ENCODE measurements at places on chromosomes 13 and 19. TPM values are rescaled to one million over a fixed set of nuclear protein-coding genes. Genes with fewer than 3 reads are reported as not detected.

Gene FUT3
- not detected for total RNA-seq

Gene IFI30
- 0.76 TPM for total RNA-seq

Gene DIRAS1
- total RNA-seq: 47.1 TPM

DNA sequence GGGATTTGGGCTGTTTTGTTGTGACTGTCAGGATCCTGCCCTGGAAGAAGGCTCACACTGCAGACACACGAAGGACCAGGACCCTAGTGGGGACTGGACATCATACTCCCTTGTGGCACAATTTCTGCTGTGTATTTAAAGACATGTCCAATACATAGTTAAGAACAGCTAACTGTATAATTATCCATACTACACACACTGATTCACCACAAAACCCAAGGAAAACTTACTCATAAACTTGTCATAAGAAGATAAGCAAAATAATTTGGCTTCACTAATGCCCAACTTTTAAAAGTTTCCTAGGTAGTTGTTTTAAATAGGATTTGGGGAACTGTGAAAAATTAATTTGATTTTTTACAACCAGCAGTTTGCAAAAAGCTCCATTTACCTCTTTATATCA is 46.1 kb downstream of the LATS2 start:
- peaks cover 3% of the 10 kb centered on the region for H3K27me3 ChIP-seq
- no peak overlapping the region for H3K4me3 ChIP-seq
- no peaks in the 10 kb centered on the region for H3K36me3 ChIP-seq
- H3K27ac ChIP-seq: no peak overlapping the region
- H3K4me1 ChIP-seq: peaks cover 5% of the 10 kb centered on the region

DNA sequence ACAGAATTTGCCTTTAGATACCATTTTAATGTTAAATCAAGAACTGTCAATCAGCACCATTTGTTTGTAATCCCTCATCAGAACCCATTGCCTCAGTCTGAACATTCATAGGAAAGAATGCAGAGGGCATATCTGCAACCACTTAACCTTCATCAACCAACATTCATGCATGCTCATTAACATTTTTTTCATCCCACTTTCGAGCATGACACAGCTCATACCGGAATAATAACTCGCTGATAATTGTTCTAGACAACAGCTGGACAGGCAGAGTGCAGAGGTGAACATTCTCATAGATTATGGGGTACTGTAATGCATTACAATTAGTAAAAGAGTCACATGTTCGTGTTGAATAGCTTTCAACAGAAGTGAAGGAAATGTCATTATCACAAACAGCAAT is 216.8 kb downstream of the DIAPH3 start:
- no peak overlapping the region for H3K27ac ChIP-seq
- no peak overlapping the region for H3K4me3 ChIP-seq
- no peaks in the 10 kb centered on the region for H3K4me1 ChIP-seq
- no peak for DNase-seq

DNA sequence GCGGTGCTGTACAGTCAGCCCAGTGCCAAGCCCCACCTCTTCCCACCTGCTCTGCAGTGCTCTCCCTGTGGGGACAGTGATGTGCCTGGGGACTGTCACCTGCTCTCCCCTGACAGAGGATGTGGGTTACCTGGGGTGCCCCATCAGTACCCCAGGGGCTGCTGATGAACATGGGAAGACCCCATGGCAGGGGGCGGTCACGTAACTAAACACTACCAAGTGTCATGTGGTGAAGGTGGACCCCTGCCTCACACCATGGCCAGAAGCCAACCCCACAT is 12.7 kb downstream of the KDM4B start:
- no peak overlapping the region for H3K4me3 ChIP-seq
- no peaks in the 10 kb centered on the region for H3K36me3 ChIP-seq
- H3K27me3 ChIP-seq: peaks cover 8% of the 10 kb centered on the region
- DNase-seq: no peak

DNA sequence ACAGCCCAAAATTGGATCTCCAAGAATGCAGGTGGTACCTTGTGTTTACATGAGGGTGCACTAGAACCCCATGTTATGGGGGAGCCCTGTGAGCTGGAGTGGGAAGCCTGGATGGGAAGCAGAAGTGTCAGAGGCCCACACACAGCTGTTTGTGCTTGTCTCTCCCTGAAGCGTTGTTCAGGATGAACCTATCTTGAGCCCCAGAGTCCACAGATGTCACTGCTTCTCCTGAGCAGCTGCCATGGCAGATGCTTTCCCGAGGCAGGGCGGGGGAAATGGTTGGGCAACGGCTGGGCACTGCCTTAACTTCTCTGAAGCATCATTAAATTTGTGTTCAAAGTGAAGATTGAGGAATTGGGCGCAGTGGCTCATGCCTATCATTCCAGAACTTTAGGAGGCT is 17.1 kb upstream of the CHST8 start:
- no peak for DNase-seq
- no peak overlapping the region for H3K27ac ChIP-seq
- peaks cover 26% of the 10 kb centered on the region for H3K36me3 ChIP-seq
- H3K4me1 ChIP-seq: peaks cover 7% of the 10 kb centered on the region
- H3K4me3 ChIP-seq: no peak overlapping the region
- peaks cover 11% of the 10 kb centered on the region for H3K27me3 ChIP-seq

GRCh38 chr13:110444226-110444653 is 117.3 kb downstream of the RAB20 start:
- peaks cover 2% of the 10 kb centered on the region for H3K27me3 ChIP-seq
- H3K4me1 ChIP-seq: peaks cover 8% of the 10 kb centered on the region
- no peaks in the 10 kb centered on the region for H3K36me3 ChIP-seq
- H3K27ac ChIP-seq: no peak overlapping the region
- no peak for DNase-seq

GRCh38 chr13:31849206-31849605 is 109.9 kb downstream of the RXFP2 start:
- peaks cover 34% of the 10 kb centered on the region for H3K4me1 ChIP-seq
- DNase-seq: no peak
- peaks cover 2% of the 10 kb centered on the region for H3K27me3 ChIP-seq
- no peak overlapping the region for H3K27ac ChIP-seq
- H3K36me3 ChIP-seq: no peaks in the 10 kb centered on the region

DNA sequence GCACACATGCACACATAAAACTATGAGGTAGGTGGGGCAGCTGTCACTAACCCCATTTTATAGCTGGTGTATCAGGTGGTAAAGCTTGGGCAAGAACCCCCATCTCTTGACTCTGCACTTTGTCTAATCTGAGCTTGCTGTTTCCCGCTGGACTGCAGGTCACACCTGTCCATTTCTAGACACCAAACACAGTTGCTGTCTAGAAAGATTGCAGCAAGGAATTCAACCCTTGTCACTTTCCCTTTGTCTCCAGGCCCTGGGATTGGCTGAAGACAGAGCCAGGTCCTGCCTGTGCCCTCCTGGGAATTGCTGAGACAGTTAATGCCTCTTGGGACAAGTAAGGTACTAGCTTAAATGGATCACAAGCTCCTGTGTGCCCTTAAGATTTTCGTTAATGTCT is 83.8 kb downstream of the RNASEH2B start:
- H3K27me3 ChIP-seq: peaks cover 18% of the 10 kb centered on the region
- peaks cover 71% of the 10 kb centered on the region for H3K4me1 ChIP-seq
- DNase-seq: no peak

DNA sequence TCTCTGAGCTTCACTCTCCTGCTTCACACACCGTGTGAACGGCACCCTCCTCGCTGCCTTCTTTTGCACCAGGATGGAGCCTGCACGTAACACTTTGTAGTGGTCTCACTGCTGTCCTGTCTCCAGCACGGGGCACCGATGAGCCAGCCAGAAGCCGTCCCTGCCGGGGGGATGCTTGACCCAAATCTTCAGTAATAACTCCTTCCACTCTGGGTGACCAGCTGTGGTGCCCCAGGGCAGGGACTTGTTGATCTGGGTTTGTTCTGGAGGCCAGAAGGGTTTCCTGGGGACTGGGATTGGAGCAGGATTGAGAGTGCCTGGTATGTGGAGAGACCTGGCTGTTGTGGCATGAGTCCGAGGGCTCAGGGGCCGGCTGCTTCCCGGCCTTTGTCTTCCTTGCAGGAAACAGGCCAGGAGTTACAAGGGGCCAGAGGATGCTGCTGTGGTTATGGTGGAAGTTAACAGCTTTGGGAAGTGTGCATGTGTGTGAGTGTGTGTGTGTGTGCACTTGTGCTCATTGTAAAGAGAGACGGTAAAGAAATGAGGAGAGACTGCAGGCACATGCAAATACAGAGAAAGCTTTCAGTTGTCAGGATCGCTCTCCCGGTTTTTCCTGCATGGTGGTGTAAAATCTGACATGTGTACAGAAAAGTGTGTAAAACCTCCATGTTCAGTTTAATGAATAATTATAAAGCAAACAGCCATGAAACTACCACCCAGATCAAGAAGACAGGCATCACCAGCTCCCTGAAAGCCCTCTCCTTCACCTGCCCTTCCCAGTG is 18.9 kb downstream of the PAK4 start:
- H3K36me3 ChIP-seq: peaks cover 8% of the 10 kb centered on the region
- no peak for DNase-seq
- peak overlapping the region; percentile 36 for H3K27ac ChIP-seq
- peaks cover 33% of the 10 kb centered on the region for H3K4me1 ChIP-seq
- peaks cover 5% of the 10 kb centered on the region for H3K27me3 ChIP-seq
- H3K4me3 ChIP-seq: no peak overlapping the region

- peaks cover 5% of the 10 kb centered on the region for H3K36me3 ChIP-seq
- H3K4me3 ChIP-seq: no peak overlapping the region
- no peaks in the 10 kb centered on the region for H3K4me1 ChIP-seq
- H3K27ac ChIP-seq: no peak overlapping the region
- DNase-seq: no peak
- peaks cover 16% of the 10 kb centered on the region for H3K27me3 ChIP-seq
Observed at GRCh38 chr19:4728871-4729270, 5.2 kb upstream of the DPP9 start.

DNA sequence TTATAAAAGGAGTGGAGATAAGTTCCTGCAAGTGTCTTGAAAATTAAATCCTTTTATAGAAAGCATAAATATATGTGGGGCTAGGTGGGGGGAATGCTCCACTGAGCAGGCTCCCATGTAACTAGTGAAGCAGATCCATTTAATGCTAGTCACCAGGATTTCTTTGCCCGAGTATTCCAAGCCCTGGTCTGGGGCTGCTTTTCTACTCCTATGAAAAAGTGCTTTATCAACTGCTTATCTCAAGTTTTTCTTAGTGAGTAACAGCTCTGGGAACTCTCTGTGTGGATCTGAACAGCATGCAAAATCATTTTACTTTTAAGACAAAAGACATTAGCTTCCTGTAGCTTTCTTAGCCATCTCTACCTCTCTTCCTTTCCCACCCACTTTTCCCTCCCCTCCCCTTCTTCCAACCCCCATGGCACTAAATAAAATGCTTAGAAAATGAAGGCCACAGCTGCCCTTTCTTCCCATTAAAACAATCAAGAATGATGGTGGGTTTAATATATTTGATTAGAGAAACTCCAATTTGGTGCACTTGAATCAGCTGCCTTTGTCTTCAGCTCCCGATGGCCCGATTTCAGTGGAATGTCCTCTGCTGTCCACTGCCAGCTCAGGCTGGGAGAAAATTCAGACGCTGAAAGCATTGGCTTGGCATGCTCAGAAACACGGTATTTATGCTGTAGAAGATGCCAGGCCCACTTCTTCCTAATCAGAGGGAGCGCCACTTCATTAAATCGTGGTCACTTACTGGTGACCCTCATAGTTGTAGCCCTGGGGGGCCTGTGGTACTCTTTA is 475.1 kb downstream of the FOXO1 start:
- no peak for DNase-seq
- H3K36me3 ChIP-seq: no peaks in the 10 kb centered on the region
- no peak overlapping the region for H3K4me3 ChIP-seq
- no peaks in the 10 kb centered on the region for H3K27me3 ChIP-seq

DNA sequence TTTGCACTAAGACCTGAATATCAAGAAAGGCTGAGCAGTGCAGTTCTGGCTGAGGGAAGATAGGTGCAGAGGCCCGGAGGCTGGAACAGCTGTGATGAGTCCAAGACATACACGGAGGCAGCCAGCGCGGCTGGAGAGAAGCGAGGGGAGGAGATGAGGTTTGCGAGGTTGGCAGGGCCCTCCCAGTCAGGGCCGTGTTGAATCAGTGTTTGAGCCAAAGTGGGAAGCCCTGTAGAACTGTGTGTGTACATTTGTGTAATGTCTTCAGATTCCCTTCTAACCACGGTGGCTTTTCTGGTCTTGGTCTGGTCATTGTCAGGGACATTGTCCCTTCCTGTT is 34.9 kb downstream of the PAK4 start:
- DNase-seq: no peak
- peaks cover 4% of the 10 kb centered on the region for H3K27me3 ChIP-seq
- no peak overlapping the region for H3K4me3 ChIP-seq
- H3K36me3 ChIP-seq: no peaks in the 10 kb centered on the region
- no peak overlapping the region for H3K27ac ChIP-seq

- H3K27ac ChIP-seq: no peak overlapping the region
- peaks cover 1% of the 10 kb centered on the region for H3K27me3 ChIP-seq
- no peaks in the 10 kb centered on the region for H3K36me3 ChIP-seq
- no peak for DNase-seq
- no peak overlapping the region for H3K4me3 ChIP-seq
Observed at GRCh38 chr13:83286737-83287136, 595.5 kb downstream of the SLITRK1 start.

- no peak for DNase-seq
- H3K4me1 ChIP-seq: no peaks in the 10 kb centered on the region
- H3K4me3 ChIP-seq: no peak overlapping the region
- H3K27ac ChIP-seq: no peak overlapping the region
- H3K36me3 ChIP-seq: peaks cover 14% of the 10 kb centered on the region
Observed at GRCh38 chr13:38804536-38804935, 117.7 kb downstream of the FREM2 start.

DNA sequence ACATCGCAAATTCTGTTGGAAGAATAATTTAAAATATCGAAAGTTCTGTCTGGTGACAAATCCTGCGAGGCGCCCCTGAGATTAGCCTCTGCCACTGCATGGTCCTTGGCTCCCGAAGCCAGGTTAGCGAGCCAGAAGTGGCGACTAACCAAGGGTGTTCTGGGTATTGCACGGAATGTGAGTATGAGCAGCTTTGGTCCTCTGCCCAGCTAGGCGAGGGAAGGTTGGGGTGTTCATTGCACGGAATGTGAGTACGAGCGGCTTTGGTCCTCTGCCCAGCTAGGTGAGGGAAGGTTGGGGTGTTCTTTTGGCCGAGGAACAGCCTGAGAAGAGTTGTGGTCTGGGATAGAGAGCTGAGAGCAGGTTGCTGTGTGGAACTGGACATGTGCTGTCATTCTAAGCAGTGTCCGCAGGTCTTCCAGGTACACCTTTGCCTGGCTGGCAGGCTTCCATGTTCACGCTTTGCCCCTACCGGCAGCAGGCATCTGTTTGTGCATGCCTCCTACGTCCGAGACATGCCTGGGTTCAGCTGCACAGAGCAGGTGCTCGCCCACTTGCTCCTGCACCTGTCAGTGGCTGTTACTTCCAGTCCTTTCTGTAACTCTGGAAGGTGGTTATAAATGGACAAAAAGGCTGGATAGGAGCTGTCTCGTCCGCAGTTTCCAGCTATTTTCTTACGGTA is 18.3 kb upstream of the TEX29 start:
- H3K4me3 ChIP-seq: no peak overlapping the region
- peaks cover 6% of the 10 kb centered on the region for H3K27me3 ChIP-seq
- H3K27ac ChIP-seq: no peak overlapping the region
- H3K4me1 ChIP-seq: peaks cover 4% of the 10 kb centered on the region
- peaks cover 23% of the 10 kb centered on the region for H3K36me3 ChIP-seq

GRCh38 chr13:44403461-44404056 is 29.9 kb downstream of the SERP2 start:
- DNase-seq: no peak
- H3K27me3 ChIP-seq: peaks cover 8% of the 10 kb centered on the region
- H3K4me1 ChIP-seq: peaks cover 48% of the 10 kb centered on the region
- peak overlapping the region; percentile 20 for H3K4me3 ChIP-seq
- H3K27ac ChIP-seq: no peak overlapping the region
